Stimulated activated CD8-positive, alpha-beta memory T cell treated with anti-CD3 and anti-CD28 coated beads, Interleukin-4, amount 100 ng/mL, for 24 hours (primary cell): ENCODE measurements at places on chromosomes 12 and 14.

DNA sequence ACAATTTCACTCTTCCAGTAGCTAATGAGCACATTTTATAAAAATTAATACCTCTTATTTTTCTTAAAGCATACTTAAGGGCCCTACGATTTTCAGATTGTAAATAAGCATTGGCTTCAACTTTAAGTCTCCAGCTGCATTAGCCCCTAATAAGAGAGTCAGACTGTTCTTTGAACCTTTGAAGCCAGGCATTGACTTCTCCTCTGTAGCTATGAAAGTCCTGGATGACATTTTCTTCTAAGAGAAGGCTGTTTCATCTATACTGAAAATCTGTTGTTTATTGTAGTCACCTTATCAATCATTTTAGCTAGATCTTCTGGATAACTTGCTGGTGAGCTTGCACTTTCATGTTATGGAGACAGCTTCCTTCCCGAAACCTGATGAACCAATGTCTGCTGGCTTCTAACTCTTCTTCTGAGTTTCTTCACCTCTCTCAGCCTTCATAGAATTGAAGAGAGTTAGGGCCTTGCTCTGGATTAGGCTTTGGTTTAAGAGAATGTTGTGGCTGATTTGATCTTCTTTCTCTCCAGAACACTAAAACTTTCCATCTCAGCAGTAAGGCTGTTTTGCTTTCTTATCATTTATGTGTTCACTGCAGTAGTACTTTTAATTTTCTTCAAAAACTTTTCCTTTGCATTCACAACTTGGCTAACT, 377.1 kb upstream of the RGS6 start:
- DNase-seq = no peak

DNA sequence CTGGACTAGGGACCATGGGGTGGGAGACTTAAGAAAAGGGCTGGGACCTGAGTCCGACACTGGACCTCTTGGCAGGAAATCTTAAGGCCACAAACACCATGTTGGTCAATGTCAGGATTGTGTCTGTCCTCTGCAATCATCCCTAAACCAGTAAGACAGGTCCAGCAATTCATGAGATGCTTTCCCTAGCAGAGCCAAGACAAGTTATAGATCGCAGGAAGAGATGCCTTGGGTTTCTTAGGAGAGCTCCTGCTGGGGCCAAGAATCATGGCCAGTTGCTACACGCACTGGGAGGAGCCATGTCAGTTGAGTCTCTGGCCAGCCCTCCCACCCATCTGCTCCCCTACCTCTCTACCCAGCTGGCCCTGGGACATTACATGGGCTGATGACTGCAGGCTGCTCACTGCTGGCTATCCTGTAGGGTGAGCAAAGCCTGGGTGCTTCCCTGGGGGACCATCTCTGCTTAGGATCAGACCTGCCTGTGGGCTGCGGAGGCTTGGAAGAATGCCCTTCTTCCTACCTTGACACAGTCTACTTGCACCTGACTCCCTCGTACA, 14.2 kb downstream of the PLEKHH1 start:
- no peak for DNase-seq

DNA sequence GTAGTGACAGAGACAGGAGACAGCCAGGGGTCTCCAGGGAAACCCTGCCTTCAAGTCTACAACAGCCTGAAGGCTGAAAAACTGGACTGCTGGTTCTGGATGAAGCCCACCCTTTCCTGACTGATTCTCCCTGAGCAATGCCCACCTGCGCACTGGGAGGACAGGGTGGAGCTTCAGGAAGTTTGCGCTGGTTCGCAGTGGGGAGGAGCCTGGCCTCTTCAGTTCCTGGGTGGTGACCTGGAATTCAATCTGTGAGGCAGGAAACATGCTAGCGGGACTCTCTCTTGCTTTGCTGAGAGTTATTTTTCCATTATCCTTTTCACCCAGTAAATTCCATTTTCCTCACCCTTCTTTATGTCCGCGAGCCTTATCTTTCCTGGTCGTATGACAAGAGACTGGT, 600.8 kb downstream of the TRHDE start:
- DNase-seq = no peak

- DNase-seq = peak; percentile 96
Measured at GRCh38 chr14:89955745-89956660, at the start of gene TDP1. Gene TDP1 (plus strand): TSS chr14:89955927. CDS start chr14:89963115, 7,188 bp downstream.

DNA sequence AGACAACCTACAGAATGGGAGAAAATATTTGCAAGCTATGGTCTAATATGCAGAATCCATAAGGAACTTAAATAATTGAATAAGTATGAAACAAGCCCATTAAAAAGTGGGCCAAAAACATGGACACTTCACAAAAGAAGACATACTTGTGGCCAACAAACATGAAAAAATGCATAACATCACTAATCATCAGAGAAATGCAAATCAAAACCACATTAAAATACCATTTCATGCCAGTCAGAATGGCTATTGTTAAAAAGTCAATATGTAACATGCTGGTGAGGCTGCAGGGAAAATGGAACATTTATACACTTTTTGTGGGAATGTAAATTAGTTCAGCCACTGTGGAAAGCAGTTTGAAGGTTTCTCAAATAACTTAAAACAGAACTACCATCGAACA, 945.4 kb upstream of the FLRT2 start:
- DNase-seq = no peak

DNA sequence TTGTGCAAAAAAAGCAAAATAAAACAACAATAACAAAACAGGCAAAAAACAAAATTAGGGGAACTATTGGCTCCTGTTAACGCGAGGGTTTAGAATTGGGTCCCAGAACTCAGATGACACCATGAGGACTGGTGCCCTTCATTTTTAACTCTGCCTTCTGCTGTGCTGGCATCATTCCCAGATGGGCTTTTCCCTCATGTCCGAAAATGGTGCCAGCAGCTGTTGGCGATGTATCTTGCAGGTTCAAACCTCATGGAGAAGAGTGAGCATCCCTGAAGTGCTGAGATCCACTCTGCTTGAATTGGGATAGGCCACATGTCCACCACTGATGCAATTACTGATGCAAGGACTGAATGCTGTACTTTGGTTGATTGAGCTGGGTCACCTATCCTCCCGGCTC, 61.1 kb downstream of the MYRFL start:
- no peak for DNase-seq

GRCh38 chr12:56839915-56840325, 76.8 kb downstream of the HSD17B6 start:
- peak; percentile 15 for DNase-seq

- no peak for DNase-seq
Measured at GRCh38 chr12:40735551-40736230, 43.5 kb downstream of the CNTN1 start.

DNA sequence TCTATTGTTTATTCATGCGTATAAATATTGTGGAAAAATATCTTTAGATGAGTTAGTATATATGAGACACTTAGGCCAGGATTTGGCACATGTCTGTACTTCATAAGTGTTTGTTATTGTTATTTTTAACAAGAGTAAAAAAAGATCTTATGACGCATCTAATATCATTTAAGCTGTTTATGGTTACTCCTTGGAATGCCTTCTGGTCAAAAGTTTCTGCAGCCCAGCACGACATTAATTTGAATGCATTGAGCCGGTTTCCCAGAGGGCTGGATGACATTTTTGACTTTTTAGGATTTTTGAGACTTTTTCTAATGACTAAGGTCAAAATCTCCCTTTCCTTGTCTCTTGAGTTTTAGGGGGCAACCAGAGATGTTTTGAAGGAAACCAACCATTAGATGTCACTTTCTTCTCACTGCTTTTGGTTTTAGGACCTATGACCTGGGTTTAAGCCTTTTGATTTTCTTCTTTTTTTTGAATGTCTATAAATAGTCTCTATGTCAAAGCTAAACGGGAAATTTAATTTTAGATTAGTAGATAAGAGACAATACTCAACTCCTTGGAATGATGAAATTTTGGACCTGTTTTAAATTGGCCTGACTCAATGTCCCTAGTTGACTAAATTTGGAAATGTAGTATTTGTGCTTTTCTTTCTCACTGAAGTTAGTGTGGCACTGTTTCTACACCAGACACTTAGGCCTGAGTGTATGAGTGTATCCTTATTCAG, 215.5 kb downstream of the AEBP2 start:
- DNase-seq = no peak

DNA sequence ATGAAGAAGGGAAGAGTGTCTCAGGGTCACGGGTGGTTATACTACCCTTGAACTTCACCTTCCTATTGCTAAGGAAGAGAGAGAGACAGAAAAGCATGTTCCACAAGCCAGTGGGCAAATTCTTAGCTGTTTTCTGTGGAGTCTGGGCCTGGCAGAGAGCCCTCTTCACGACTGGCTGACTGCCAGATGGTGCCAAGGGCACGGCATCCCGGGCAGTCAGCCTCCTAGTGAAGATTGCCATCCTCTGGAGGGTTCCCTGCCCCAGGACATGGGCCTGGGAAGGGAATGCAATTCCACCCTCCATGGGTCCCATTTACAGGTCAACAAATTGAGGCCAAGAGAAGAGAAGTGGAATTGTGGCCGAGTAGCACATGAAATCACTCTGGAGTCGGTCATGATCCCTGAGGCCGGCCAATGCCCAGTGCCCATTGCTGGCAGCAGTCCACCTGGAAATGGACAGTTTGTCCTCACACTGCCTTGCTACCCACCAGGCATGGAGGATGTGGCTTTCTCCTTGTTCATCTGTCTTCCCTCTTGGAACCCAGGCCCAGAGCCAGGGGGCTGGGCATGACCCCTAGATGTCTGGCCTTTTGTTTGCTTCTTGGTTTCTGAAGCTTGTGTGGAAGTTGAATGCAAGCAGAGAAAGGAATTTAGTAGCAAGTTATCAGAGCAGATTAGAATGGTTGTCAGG, 9.9 kb downstream of the TUNAR start:
- no peak for DNase-seq

GRCh38 chr14:40318211-40318719, 886.0 kb upstream of the FBXO33 start:
- no peak for DNase-seq

GRCh38 chr14:32330351-32331111, 1.4 kb downstream of the AKAP6 start:
- no peak for DNase-seq

DNA sequence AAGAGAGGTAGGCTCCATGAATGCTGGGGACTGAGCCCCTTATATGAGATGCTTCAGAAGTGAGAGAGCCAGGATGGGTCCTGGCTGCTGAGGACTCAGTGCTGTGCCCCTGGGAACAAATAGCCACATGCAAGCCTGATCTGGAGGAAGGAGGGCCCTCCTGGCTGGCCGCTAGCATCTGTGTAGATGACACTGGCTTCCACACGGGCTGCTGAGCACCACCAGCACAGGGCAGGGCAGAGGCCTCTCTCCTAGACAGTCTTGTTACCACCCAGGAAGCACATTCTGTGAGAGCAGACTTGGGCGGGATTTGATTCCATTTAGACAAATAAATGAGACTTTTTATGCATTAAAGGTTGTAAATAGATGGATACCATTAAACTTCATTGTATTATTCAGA, 48.0 kb downstream of the ZNF664 start:
- DNase-seq = no peak

- no peak for DNase-seq
Measured at GRCh38 chr12:104738331-104738730, 219.8 kb downstream of the SLC41A2 start.

- DNase-seq = no peak
Measured at GRCh38 chr12:82805812-82806497, 119.2 kb downstream of the TMTC2 start.

GRCh38 chr12:27780612-27781408, 774 bp upstream of the MANSC4 start:
- peak; percentile 7 for DNase-seq

GRCh38 chr14:100692859-100693558, 33.7 kb upstream of the DLK1 start:
- no peak for DNase-seq

DNA sequence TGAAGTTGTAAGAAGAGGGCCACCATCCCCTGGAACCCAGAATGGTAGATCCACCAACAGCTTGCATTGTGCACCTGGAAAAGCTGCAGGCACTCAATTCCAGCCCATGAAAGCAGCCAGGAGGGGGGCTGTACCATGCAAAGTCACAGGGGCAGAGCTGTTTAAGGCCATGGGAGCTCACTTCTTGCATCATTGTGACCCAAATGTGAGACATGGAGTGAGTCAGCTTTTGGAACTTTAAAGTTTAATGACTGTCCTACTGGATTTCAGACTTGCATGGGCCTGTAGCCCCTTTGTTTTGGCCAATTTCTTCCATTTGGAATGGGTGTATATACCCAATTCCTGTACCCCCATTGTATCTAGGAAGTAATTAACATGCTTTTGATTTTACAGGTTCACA, 50.8 kb downstream of the SLC16A7 start:
- no peak for DNase-seq

- no peak for DNase-seq
Measured at GRCh38 chr12:116642106-116642505, 82.9 kb downstream of the MAP1LC3B2 start.

DNA sequence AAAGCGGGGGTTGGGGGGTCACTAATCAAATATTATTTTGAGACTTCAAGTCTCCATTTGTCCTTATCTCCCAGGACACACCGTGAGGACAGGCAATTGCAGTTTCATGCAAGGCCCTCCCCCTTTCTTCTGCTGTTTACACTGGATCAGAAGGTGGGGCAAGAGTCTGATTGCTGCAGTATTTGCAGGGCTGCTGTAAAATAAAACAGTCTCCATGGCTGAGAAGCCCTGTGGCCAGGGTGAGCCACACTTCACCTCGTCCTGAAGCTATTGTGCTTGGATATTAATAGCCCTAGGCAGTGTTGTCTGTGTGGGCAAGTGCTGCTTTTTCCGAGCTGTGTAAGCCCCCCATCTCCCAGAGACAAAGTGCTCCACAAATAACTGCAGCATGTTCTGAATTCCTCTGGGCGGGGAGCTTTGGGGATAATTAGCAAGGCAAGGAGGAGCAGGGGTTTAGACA, 187.4 kb upstream of the NTF3 start:
- DNase-seq = no peak

- DNase-seq = no peak
Measured at GRCh38 chr12:66453120-66453519, 150.8 kb downstream of the HELB start.

- no peak for DNase-seq
Measured at GRCh38 chr14:102608064-102608446, 15.6 kb downstream of the RCOR1 start.

DNA sequence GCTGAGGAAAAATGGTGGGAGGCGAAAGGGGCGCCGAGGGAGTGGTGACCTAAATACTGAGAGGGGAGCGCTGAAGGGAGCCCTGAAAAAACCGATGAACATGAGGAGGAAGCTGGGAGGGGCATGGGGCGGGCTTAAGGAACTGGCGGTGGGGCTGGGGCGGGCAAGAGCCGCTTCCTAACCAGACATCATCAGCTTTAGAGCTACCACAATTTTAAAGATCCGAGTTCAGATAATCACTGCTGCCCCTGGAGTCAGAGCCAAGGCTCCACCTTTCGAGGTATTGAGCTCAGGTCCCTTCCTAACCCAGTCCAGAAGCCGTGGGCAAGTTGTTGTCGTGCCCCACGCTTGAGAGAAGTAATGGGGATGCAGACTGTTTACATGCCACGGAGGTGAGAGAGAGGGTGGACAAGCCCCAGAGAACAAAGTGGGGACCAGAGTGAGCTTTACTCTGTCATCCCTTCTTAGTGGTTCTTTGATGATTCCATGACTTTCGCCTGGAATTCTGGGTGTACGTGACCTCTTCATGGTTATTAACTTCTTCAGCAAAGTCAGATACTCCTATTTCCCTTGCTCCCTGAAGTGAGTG, 393 bp downstream of the ORMDL2 start:
- DNase-seq = no peak

- DNase-seq = no peak
Measured at GRCh38 chr14:85535991-85536832, 6.3 kb downstream of the FLRT2 start.
